ENCODE measurements at places on chromosomes 4 and X. TPM values are rescaled to one million over a fixed set of nuclear protein-coding genes. Genes with fewer than 3 reads are reported as not detected.

Gene ASB5
- not detected for polyA plus RNA-seq

DNA sequence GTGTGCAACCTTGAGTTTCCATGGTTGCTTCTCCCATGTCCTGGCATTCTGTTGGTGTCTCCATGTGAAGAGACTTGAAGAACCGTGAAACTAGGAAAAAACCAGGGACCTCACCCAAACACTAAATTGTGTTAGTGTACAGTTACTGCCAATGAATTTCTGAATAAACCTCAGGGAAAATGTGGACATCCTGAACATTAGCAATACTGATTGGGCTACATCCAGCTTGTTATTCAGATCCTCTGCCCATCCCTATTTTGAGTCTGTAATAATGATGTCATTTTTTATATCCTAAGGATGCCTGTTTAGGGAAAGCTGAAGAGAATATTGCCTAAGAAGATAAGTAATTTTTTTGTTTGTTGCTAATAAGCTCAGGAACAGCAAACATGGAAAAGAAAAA lies 262.7 kb downstream of the TMA16 start:
- no peak overlapping the region for H3K27ac ChIP-seq
- no peaks in the 10 kb centered on the region for H3K4me1 ChIP-seq
- H3K27me3 ChIP-seq = no peaks in the 10 kb centered on the region
- no peaks in the 10 kb centered on the region for H3K36me3 ChIP-seq
- no peak overlapping the region for H3K4me3 ChIP-seq
- no peak for DNase-seq

Gene USP17L28
- not detected for polyA plus RNA-seq

Gene NLGN3
- 0.20 TPM for polyA plus RNA-seq

- no peaks in the 10 kb centered on the region for H3K36me3 ChIP-seq
- DNase-seq = no peak
- no peaks in the 10 kb centered on the region for H3K27me3 ChIP-seq
- no peak overlapping the region for H3K27ac ChIP-seq
- H3K4me1 ChIP-seq = no peaks in the 10 kb centered on the region
Observed at GRCh38 chr4:67104145-67104544, 441.2 kb downstream of the CENPC start.

DNA sequence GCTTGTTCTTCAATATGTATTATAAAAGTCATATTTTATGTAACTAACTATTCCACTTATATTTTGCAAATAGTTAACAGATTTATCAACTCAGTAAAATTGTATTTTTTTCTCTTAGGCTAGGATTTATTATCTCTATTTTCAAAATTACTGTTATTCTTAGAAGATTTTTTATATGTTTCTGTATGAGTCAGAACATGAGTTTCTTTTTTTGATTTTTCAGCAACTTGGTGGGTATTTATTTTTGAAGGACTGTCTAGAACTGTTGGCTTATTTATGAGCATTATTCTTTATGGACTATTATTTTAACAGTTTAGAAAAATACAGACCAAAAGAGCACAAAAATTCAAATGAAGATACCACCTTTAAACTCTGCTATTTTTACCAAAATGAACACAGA lies 6.8 kb downstream of the AIMP1 start:
- H3K27me3 ChIP-seq = no peaks in the 10 kb centered on the region
- no peaks in the 10 kb centered on the region for H3K4me1 ChIP-seq
- peaks cover 20% of the 10 kb centered on the region for H3K36me3 ChIP-seq
- H3K4me3 ChIP-seq = no peak overlapping the region
- DNase-seq = no peak
- H3K27ac ChIP-seq = no peak overlapping the region

GRCh38 chrX:52934704-52935469 lies 23.4 kb downstream of the FAM156A start:
- H3K4me3 ChIP-seq = peak overlapping the region; percentile 41
- peak; percentile 97 for DNase-seq
- H3K4me1 ChIP-seq = no peaks in the 10 kb centered on the region
- peak overlapping the region; percentile 85 for H3K27ac ChIP-seq

- H3K4me1 ChIP-seq = no peaks in the 10 kb centered on the region
- DNase-seq = no peak
- H3K27me3 ChIP-seq = no peaks in the 10 kb centered on the region
- H3K27ac ChIP-seq = no peak overlapping the region
Observed at GRCh38 chrX:121135488-121136207, 88.2 kb downstream of the GLUD2 start.

DNA sequence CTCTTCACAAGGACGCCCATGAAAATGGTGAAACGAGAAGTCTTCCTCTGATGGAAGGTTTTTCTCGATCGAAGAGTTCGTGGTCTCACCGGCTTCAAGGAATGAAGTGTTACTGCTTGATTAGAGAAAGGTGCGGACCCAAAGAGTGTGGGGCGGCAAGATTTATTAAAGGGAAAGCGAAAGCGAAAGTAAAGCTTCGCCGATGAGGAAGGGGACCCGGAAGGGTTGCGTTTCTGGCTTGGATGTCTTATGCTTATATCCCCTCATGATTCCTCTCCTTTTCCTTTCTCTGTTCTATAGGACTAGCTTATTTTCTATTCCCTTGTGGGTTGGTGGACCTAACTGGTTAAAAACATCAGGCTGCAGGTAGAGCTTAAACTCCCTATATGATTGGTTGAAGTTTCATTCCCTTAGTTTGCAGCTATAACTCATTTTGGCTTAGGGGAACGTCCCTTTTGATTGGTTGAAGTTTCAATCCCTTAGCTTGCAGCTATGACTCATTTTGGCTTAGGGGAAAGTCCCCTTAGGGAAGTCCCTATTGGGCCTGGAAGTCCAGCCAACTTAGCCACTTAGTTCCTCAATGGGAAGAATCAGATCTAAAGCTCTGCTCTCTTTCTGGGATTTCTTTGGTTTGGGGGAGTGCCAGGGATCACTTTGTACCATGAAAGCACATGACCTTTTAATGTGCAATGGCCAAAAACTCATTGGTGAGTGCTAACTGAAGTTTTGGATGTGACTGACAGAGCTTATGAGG lies 1025.0 kb upstream of the PCDH10 start:
- H3K4me1 ChIP-seq = no peaks in the 10 kb centered on the region
- H3K27ac ChIP-seq = no peak overlapping the region
- no peaks in the 10 kb centered on the region for H3K36me3 ChIP-seq
- H3K4me3 ChIP-seq = no peak overlapping the region

DNA sequence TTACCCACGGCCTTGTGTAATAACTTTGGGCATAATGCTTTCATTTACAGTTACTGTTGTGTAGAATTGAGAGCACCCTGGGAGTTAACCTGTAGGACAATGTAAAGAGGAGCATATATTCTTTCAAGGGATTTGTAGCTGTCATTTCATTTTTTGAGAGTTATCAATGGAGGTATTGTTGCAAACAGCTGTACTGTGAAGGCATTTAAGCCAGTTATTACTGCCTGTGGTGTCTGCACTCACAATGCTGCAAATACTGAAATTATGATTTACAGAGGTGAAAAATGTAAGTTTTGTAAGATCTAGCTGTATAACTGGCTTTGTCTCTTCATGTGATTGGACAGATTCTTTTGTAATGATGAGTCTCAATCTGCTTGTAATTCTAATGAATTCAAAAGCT lies 131.5 kb upstream of the FAT1 start:
- no peaks in the 10 kb centered on the region for H3K27me3 ChIP-seq
- H3K27ac ChIP-seq = no peak overlapping the region
- H3K4me1 ChIP-seq = no peaks in the 10 kb centered on the region
- no peak for DNase-seq

Gene MAGEB2
- polyA plus RNA-seq = not detected

- H3K4me3 ChIP-seq = no peak overlapping the region
- no peaks in the 10 kb centered on the region for H3K36me3 ChIP-seq
- H3K4me1 ChIP-seq = peaks cover 7% of the 10 kb centered on the region
- H3K27me3 ChIP-seq = no peaks in the 10 kb centered on the region
Observed at GRCh38 chr4:153115322-153116290, 88.6 kb upstream of the TRIM2 start.

DNA sequence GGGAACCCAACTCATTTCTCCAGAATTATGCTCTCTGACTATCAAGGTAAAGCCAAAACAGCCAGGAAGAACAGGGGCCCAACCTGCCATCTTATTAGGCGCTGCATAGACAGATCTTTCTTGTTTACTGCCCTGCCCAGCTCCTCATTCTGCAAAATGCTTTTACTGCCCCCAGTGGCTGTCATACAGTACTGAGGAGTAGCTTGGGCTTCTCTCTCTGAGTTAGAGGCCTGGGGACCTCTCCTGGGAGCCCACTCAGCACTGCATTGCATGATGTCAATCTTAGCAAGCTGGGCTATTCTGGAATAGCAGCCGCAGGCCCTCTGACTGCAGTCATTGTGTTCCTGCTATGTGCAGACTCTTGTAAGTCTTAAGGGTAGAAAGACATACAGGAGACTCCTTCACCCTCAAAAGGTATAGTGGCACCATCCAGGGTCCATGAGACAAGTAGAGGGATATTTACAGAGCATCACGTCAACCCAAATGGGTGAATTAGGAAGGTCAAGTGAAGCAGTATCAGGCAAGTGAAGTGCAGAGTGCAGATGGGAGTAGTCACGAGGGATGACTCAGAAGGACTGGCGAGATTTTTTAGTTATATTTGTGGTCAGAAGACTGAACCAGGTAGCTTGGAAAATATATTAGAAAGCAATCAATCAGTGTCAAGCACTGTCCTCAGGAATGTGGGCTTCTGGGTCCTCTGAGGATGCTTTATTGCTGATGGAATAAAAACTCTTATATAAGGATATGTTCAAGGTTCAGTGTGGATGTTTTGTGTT lies 294.1 kb upstream of the SFRP2 start:
- no peaks in the 10 kb centered on the region for H3K4me1 ChIP-seq
- H3K4me3 ChIP-seq = no peak overlapping the region
- H3K36me3 ChIP-seq = no peaks in the 10 kb centered on the region

GRCh38 chr4:22672944-22673343 lies 19.8 kb upstream of the GBA3 start:
- no peaks in the 10 kb centered on the region for H3K36me3 ChIP-seq
- no peak for DNase-seq
- no peaks in the 10 kb centered on the region for H3K27me3 ChIP-seq
- peaks cover 4% of the 10 kb centered on the region for H3K4me1 ChIP-seq
- H3K27ac ChIP-seq = no peak overlapping the region
- no peak overlapping the region for H3K4me3 ChIP-seq

Gene KLB
- 0.26 TPM for polyA plus RNA-seq

Gene INTU
- polyA plus RNA-seq = 2.5 TPM

DNA sequence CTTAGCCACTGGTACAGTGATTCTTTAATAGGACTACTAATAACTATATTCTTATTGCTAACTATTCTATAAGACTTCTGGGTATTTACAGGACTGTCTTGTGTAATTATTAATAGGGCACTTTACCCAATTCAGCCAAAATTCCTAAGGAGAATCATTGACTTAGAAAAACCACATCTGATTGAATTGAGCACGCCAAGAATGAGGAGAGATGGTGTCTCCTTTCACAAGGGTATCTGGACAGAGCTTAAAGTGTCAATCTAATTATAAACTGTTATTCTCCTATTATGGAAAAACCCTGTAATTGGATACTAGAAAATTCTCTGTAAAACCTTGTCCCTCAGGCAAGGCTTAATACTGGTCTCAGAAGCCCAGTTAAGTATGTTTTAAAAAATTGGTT lies 111.1 kb upstream of the TLL1 start:
- H3K36me3 ChIP-seq = no peaks in the 10 kb centered on the region
- no peaks in the 10 kb centered on the region for H3K27me3 ChIP-seq
- DNase-seq = no peak
- H3K4me1 ChIP-seq = peaks cover 3% of the 10 kb centered on the region
- H3K27ac ChIP-seq = no peak overlapping the region

Gene IL3RA
- 19.4 TPM for polyA plus RNA-seq

Measured in lung (tissue), 17 donors.